NCI-H2081 treated with DMSO at 0.1 percent for 48 hours (cell line): ENCODE measurements at places on chromosomes 12 and 14.

DNA sequence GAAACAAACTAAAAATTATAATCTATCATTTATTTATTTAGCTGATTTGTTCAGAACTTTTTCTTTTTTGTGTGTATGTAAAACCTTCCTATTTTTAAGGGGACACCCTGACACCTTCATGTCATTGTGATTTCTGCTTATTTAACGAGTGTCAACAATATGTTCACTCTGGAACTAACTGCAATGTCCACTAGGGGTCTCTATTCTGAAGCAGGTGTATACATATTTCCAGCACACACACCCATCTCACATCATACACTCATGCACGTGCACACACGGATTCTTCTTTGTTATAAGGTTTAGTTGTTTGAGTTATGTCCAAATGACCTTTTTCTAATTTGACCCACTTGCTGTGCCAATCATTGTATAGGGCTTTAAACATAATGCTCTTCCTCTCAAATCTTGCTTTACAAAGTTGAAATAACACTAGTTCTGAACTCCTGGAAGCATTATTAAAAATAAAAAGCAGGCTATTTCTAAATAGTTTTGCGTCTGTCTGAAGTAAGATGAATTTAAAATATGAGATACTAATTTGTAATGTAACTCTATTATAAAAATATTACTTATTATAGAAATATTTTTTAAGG lies 15.5 kb downstream of the E2F7 start:
- DNase-seq, result peak; percentile 66

DNA sequence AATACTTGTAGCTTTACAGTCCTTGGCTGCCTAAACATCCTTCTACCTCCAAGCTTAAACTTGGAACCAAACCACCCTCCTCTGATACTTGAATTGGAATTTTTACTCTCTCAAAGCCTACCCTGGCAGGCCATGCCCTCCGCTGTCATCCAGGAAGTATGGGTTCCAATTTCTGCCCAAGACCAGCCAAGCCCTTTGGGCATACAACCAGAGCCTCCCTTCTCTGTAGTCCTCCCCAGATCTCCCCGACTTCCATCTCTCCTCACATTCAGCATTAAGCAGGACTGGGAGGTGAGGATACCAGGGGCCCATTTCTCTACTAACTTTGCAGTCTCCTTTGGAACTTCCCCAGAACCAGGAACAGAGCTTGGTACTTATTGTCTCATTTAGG lies 369 bp upstream of the DHH start:
- DNase-seq, result no peak

GRCh38 chr12:104560881-104561280 lies 104.1 kb downstream of the CHST11 start:
- DNase-seq, result no peak

GRCh38 chr12:43982544-43982943 lies 146.7 kb downstream of the TMEM117 start:
- DNase-seq, result no peak

DNA sequence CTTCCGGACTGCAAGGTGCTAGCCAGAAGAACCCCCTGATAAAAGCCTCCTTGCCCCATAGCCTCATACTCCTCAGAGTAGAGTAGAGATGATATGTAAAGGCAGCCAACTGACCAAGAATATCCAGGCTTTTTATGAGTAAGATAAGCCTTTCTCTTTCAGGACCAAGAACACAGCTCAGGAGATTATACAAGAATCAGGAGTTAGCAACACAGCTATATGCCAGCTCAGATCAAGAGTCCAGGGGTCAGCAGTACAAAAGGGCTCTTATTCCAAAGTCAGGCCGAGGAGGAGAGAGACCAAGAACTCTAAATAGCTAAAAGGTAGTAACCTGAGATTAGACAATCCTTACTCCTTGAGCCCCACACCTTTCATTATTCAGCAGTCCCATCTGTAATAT lies 135.3 kb downstream of the BTG1 start:
- DNase-seq, result no peak

DNA sequence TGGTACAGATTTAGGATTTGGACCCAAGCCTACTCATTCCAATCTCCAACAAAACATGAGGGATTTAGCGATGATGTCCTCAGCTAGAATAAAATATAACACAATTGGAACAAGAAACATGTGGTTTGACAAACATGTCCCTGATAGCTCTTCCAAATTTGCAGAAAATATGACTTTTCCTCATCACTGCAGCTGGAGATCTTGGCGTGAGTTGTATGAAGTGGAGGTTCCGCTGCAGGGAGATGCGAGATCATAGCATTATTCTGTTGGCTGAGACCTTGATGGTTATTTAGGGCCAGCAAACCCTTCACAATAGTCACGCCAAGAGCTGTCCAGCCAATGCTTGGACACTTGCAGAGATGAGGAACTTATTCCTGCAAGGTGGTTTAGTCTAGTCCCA lies 413.4 kb upstream of the TBX3 start:
- DNase-seq, result no peak

GRCh38 chr12:18861287-18861858 lies 123.5 kb downstream of the CAPZA3 start:
- no peak for DNase-seq

DNA sequence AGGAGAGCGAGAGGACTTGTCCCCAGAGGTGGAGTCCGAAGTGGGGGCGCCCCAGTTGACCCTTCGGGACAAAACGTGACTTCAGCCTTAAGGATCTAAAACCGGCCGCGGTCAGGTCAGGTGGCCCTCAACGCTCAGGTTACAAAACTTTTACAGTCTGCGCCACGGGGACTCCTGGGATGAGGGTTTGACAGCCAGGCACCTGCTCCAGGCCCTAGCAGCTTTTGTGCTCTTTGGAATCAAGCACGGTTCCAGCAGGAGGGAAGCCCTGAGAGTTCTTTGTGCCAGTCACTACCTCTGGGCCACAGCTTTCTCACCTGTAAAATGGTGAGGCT lies 337 bp downstream of the ZC2HC1C start:
- DNase-seq, result no peak

DNA sequence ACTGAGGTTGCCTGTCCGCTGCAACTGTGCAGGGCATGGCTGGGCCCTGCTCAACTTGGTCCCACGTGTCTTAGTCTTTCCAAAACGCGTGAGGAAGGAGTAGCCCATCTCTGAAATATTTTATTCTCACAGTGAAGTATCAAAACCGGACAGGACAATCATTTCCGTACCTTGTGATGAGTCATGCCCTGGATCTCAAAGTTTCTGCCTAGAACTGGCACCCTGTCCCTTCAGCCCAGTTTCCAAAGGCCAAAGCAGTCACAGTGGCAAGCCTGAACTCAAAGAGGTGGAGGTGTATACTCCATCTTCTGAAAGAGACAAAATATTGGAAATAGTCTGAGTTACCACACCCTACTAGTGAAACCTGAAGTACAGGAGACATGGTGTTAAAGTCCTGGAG lies 28.5 kb upstream of the SRGAP1 start:
- no peak for DNase-seq

- DNase-seq, result no peak
Observed at GRCh38 chr12:18849761-18850160, 111.8 kb downstream of the CAPZA3 start.
